ENCODE measurements at places on chromosomes 11 and 22.

DNA sequence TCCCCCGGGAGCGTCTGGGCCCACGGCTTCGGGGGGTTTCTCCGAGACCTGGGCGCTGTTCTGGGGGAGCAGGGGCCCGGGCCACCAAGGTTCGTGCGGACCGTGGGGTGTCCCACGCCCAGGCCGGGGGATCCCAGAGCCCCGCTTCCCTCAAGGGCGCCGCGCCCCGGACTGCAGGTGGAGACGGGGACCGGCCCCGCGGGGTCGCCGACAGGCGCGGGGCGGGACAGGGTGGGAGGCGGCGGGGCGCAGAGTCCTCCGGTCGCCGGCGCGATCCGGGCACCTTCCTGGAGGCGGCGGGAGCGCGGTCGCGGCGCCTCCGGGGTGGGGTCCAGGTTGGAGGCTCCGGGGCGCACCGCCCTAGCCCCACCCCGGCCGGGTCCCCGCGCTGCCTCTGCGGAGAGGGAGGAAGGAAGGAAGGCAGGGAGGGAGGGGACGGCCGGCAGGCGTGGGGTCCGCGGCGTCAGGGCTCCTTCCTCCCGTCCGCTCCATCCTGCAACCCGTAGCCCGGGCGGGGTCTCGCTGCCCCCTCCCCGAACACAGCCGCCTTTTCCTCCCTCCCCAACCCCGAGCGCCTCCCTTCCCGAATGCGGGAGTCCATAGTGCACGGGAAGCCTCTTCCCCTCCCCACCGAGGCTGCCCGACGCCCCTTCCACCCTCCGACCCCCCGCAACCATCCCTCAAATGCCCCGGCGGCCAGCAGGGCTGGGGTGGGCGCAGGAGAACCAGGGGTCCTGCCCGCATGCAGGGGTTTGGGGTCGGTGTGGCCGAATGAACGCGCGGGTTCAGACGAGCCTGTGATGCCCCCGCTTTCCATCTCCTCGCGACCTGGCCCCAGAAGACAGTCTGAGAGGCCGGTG is 4.3 kb upstream of the ZBED4 start:
- no peak for DNase-seq

DNA sequence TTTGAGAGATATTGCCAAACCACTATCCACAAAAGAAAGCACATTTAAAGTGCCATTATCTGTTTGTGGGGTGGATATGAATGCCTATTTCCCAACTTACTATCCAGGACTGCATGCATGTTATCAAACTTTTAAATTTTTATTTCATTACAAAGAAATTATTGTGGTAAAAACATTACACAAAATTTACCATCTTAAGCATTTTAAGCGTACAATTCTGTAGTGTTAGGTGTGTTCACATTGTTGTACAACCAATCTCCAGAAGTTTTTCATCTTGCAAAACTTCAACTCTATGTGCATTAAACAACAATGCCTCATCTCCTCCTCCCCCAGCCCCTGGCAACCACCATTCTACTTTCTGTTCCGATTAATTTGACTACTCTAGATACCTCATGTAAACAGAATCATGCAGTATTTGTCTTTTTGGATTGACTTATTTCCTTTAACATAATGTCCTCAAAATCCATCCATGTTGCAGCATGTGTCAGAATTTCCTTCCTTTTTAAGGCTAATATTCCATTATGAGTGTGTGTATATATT is 17.6 kb upstream of the CD44 start:
- no peak for DNase-seq

- DNase-seq, result no peak
Observed at GRCh38 chr11:29318134-29318845, 698.5 kb downstream of the KCNA4 start.

GRCh38 chr11:128417607-128418324 is 169.6 kb downstream of the ETS1 start:
- peak; percentile 84 for DNase-seq

DNA sequence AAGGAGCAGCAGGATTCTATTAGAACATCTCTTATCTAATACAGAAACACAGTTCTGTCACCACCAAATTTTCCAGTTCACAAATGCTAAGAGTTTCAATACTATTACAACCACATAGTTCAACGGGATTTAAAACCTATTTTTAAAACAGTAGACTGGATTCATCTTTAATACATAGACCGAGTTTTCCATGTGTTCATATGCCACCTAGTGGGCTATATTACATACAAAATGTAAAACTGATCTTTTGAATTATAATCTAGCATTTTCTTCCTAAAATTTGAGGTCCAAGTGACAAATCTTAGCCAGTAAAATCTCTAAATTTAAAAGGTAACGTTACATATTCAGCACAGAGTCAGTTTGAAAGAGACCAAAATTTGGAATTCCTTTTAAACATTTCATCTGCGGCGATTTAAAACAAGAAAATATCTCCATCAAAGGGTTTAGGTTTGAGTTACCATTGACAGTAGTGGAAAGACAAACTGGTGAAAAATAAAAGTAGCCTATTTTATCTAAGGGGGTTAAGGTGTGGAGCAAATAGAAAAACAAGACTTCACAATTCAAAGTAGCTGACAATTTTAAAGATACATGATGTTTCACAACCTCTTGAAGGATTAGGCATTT is 269.3 kb upstream of the MPPED2 start:
- peak; percentile 50 for DNase-seq

- no peak for DNase-seq
Observed at GRCh38 chr11:57244911-57245310, 7.9 kb upstream of the APLNR start.

GRCh38 chr22:36986242-36986821 is 32.9 kb downstream of the TST start:
- no peak for DNase-seq

DNA sequence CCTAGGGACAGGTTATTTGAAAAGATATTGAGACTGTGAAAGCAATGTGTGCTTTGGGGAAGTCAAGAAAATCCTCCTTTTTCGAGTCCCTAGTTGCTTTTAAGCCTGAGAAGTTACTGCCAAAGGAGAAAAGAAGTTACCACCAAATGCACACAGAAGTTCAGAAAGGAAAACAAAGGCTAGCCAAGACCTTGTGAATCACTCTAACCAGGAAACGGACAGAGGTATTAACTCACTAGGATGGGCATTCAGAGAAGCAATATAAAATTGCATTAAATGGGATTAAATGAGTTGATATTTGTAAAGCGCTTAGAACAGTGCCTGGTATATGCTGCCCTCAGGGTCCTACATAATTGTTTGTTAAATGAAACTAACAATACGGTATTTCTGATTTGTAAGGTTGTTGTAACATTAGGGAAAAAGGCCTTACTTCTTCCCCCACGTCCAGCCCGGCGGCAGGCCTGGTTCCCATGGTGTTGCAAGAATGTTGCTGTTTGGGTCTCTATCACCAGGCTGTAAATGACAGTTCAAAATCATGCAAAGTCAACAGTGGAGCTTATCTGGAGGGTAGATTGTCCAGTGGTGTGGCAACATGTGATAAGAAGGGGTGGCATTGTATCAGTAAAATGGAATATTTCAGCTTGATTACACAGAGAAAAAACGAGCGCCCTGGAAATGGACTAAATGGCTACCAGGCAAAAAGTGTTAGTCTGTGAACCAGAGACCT is 7.1 kb downstream of the TMA7B start:
- DNase-seq, result no peak

DNA sequence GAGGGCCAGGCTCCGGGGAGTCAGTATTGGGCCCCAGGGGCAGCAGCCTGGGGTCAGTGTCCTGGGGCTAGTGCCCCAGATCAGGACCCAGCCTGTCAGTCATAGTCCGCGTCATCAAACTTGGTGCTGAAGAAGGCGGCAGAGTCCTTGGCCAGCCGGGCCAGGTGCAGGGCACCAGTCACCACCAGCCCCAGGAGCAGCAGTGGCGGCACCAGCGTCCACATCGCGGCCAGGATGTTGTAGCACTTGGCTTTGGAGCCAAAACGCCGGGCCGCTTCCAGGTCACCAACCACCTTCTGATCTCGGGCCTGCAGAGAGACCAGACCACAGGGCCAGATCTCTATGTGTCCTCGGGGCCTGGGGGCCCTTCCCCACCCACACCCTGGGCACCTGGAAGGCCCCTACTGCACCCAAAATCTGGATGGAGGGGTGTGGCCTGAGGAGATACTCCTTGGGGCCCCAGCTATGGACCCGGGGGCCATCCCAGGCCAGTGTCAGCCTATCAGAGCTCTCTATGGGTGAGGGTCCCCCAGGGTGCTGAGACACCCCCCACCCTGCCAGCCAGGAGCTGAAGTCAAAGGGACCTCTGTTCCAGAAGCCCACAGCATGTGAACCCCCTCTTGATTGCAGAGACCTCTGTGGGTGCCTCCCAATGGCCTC is 790 bp downstream of the IFITM5 start:
- DNase-seq, result no peak

DNA sequence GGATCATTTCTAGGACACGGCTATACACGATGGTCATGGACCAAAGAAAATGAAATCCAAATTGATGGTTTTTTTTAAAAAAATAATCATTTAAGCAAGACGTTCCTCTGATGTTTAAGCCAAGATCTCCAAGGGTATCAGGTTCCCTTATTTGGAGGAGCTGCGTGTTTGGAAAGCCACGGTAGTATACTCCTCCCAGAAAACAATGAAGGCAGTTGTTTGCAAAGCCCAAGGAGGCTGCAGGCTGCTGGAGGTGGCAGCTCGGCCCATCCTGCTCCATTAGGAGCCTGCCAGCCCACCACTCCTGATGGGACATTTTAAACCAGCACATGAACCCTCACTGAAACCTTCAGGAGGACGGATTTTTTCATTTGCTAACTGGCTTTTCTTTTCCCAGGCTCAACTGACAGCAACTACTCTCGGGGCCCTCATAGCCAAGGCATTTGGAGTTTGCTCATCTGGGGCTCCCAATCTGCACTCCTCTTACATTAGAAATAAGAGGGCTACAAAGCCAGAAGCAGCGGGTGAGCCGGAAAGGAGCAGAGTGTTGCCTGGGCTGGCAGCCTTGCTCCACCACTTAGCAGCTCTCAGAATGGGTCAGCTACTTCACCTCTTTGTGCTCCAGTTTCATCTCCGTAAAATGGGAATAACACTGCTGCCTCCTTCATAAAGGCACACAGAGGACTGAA is 58.4 kb downstream of the ABTB2 start:
- no peak for DNase-seq

DNA sequence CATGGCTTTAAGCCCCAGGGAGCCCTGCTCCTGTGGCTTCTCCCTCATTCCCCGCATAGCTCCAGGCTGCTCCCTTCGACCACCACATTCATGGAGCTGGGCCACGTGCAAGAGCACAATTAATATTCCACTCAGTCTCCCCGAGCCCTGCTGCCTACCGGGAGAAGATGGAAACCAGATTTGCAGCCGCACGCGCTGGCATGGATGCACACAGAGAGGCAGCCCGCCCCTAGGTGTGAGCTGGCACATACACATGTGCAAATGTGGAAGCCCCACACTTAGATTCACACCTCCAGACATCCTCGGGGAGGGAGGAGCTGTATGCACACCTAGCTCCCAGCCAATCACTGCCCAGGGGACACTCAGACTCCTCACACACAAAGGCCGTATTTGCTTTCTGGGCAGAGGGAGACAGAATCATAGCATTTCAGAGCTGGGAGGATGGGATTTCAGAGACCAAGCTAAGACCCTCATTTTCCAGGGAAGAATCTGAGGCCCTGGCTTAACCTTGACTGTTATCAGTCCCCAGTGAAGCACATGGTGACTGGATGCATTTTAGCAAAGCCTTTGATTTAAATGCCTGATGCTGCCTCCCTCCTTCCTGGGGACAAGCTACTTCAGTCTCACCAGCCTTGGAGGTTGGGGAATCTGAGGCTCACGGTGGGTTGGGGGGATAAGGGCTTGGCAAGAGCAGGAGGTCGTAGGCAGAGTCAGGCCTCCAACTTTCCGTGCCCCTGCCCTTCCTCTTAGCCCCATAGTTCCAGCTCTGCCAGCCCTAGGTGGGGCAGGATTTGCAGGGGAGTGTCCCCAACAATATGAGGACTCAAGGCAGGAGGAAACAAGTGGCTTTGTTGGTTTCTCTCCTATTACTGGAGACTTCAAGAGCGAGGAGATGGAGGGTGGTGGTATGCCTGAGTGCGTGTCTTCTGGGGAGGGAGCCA is 5.3 kb upstream of the CREB3L1 start:
- DNase-seq, result no peak

GRCh38 chr11:65132988-65133700 is 1.2 kb downstream of the SYVN1 start:
- DNase-seq, result no peak

- DNase-seq, result peak; percentile 64
Observed at GRCh38 chr11:125404811-125405790, 91.0 kb downstream of the FEZ1 start.

DNA sequence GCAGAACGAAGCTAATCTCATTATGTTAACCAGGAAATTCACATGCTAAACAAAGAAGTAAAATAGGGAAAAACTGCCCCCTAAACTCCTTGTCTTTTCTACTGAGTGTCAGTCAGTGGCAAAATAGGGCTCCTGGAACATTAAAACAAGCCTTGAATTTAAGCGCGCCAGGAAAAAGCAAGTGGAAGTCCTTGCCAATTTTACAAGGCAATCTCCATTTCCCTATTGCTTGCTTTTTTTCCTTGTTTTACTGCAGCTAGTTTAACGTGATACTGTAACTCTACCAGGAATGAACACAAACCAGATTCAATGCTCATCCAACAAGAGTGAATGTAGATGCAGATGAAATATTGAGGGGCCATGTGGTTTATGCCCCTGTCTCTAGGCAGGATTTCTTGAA is 28.1 kb upstream of the KIRREL3 start:
- no peak for DNase-seq

- DNase-seq, result peak; percentile 95
Observed at GRCh38 chr22:28711820-28712777, 29.5 kb downstream of the CHEK2 start.

DNA sequence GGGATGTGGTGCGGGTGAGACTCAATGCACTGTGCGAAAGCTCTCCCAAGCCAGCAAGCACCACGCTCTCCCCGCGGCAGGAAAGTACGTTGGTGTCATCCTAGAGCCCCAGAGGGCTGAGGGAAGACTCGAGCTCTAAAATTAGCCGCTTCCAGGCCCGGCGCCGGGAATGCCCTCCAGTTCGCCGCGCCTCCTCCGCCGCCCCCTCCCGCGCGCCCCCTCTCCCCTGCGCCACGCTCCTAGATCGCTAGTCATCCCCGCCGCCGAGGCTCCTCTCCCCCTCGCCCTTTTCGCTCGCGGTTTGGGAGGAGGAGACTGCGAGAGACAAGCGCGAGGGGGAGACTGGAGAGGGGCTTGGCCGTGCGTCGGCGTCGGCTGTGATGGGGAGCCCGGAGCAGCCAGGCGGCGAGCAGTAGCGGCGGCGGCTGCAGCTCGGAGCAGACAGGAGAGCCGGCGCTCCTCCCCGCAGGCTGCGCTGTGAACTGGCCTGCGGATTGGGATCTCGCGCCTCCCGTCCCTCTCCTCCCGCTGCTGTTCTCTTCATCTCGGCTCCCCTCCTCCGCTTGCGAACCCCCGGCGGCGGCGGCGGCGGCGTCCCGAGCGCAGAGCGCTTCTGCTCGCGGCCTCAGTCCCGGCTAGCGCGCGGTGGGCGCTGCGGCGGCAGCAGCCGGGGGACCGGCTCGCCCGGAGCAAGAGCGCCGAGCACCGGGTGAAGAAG is at the start of gene FAT3:
FAT3 (plus strand) TSS at position 412 of the 718 bp plus-strand sequence. CDS start 127,295 bp downstream, outside the sequence.
- DNase-seq, result peak; percentile 90

- peak; percentile 51 for DNase-seq
Observed at GRCh38 chr11:88179971-88180629, 4.9 kb upstream of the RAB38 start.

- peak; percentile 73 for DNase-seq
Observed at GRCh38 chr11:72712168-72712751, 38.0 kb upstream of the PDE2A start.
